Neuronal stem cell (in vitro differentiated cells): ENCODE measurements at places on chromosomes 6 and 20.
A peak's percentile ranks its signal among the peaks of the same experiment; 100 is the strongest.

DNA sequence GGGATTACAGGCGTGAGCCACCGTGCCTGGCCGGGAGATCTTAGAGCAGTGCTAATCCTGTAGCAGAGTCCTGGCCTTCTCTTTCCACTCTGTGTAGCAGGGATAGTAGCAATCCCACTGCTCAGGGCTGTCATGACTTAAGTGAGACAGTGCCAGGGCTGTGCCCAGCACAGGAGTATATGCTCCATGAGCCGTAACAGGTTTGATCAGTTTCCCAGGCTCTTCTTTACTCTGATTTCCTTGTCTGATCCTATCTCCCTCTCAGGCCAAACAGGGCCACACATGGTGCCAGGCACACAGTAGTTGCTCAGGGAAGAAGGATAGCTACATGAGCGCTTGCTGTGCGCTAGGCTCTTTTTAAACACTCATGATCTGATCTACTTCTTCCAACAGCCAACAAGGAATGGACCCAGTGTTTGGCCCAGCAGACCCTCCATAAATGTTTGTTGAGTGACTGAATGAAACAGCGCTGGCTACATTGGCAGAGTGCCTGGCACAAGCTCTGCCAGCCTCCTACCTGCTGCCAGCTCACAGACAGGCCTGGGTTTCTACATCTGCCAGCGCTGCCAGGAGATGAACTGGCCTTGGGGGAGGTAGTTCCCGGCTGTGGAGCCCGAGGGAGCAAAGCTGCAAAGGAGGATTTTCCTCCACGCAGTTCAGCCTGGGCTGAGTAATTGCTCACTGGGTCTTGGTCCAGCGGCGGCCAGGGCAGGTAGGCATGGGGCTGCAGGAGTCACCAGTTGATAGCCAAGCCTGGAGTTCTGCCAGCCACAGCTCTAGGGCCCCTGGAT, 36.9 kb downstream of the SNAI1 start:
- DNase-seq = no peak

GRCh38 chr6:170280689-170281045, 10.2 kb downstream of the DLL1 start:
- DNase-seq = no peak

GRCh38 chr6:37971266-37971665, 151.7 kb downstream of the ZFAND3 start:
- no peak for DNase-seq

GRCh38 chr6:105882828-105883227, 203.3 kb upstream of the PRDM1 start:
- no peak for DNase-seq

GRCh38 chr6:14440215-14440910, 322.8 kb downstream of the CD83 start:
- DNase-seq = no peak

DNA sequence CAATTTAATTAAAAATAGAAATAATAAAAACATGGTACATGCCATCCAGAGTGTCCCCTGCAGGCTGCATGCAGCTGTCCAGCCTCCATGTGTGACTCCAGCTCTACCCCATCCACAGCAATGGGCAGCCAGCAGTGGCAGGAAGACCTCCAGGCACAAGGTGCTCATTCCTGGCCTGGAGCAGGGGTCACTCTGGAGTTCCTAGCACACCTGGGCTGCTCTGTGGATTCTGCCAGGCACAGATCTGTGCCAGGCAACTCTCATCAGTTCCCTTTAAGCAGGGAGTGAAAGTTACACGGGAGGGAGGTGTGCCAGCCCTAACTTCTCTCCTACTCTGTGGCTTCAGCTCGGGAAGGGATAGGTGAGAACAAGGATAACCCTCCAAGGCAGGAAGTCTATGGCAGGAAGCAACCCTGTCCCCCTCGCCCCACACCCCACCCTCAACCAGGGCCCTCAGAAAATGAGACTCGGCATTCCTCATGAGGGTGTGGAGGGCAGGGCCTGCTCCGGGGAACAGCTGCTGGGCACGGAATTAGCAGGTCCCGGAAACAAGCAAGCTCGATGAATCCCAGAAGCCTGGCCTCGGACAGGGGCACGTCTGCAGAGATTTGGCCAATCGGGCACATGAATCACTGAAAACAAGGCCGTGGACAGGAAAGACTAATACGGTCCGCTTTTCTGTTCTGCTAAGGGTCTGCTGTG, 10.0 kb downstream of the JPH2 start:
- no peak for DNase-seq

DNA sequence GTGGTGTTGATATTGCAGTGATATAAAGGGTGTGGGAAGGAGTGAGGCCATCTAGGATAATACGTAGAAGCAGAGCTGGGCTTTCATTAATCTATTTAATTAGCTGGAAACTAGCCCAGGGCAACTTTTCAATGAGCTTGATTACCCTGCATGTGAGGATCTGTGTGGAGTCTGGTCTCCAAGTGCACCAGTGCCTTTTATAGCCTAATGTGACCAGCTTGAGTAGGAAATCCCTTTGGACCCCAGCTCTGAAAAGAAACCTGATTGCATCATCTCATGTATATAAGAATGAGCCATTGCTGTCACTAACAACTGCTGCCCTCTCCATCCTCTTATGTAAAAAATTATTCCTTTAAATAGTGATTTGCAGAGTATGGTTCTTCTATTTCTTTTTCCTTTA, 72.6 kb downstream of the CD109 start:
- no peak for DNase-seq

- DNase-seq = no peak
Observed at GRCh38 chr6:155183095-155183494, 80.7 kb upstream of the CLDN20 start.

DNA sequence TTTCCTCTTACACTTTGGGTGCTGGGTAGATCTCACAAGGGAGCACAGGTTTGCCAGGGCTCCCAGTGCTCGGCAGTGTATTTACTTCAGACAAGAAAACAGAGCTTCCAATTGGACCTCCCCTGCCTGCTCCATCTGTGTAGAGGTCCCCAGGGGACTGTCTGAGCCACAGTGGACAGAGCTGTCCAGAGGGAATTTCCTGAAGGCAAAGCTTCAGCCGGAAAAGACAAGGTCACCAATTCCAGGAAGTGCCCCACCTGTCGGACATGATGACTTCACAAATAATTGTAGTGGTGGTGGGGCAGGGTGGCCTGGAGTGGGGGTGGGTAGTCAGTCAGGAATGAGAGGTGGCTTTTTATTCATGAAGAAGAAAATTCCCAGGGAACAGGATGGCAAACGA, 18.6 kb downstream of the ADGRF5 start:
- no peak for DNase-seq

- no peak for DNase-seq
Observed at GRCh38 chr6:153476243-153476642, 345.2 kb upstream of the RGS17 start.

- DNase-seq = no peak
Observed at GRCh38 chr20:34995192-34995591, 39.5 kb downstream of the MYH7B start.

DNA sequence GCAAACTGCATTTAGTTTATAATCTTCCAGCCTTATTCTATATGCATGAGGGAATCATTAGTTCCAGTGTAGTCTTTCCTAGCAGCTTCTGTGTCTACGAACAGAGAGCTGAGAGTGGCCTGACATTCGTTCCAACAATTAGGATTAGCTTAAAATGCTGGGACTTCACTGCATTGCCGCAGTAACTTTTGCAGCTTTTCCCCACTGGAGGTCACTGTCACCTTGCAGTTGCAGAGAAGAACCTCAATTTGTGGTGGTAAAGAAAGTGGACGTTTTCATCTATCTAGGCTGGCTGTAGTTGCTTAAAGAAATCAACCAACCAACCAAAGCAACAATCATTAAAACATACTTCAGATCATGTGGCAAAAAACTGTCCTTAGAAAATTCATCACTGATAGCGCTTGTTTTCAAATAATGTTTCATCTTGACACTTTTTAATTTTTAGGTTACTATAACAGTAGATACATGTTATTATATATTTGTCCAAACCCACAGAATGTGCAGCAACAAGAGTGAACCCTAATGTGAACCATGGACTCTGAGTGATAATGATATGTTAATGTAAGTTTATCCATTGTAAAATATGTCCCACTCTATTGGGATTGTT, 12.2 kb downstream of the MYLK4 start:
- peak; percentile 54 for DNase-seq

DNA sequence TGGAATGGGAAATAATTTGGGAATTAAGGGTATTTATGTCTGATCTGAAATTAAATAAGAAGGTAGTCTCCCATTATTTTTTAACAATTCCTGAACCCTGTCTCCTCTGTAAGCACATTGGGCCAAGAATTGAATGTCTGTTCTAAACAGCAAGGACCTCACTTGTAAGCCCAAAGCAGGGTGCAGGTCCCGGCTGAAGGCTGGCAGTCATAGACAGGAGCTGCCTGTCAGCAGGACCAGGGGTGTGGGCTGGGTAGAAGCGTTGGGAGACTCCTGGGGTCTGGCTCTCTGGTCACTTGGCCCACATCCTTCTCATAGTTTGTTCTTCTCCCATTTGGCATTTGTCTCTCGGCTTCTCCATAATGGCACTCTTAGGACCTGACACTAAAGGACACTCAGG, 75.6 kb downstream of the SNX9 start:
- no peak for DNase-seq

DNA sequence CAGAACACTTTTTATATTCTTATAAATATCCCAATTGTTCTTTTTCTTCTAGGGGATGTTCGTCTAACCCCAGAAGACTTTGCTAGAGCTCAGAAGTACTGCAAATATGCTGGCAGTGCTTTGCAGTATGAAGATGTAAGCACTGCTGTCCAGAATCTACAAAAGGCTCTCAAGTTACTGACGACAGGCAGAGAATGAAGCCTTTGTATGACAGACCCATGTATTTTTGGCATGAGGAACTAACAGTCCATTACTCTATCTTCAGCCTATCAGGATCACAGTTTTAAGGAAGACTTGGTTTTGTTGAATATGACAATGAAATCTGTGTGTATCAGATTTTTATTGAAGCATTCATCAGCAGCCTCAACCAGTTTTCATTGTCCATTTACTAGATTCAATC, 71.4 kb downstream of the VTA1 start:
- no peak for DNase-seq

DNA sequence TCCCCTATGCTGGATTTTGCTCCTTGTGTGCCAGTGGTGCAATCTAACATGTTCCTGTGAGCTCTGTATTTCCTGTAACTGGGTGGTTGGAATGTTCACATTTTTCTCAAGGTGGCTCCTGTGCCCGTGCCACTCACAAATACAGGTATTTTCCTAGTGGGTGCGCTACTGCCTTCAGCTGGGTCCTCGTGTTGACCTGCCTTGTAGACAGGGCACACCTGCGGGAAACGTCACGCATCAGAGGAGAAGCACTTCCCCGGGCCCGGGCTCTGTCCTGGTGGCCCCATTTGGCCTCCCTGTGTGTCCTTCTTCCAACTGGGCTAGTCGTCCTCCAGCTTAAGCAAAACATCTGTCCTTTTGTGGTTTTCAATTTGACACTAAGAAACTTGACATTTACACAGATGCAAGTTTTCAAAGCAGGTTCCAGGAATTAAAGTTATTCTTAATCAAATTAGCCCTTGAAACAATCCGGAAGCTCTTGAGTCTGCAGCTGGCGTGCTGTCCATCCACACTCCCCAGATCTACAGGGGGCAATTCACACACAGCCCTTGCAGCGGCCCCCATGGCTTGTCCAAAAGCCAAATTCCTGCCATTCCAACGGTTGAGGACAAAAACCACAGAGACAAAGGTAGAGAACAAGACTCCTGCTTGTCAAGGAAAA, 275.1 kb downstream of the CDC5L start:
- peak; percentile 85 for DNase-seq

- no peak for DNase-seq
Observed at GRCh38 chr20:52252664-52253063, 61.1 kb upstream of the ZFP64 start.

GRCh38 chr6:25058941-25059340, 123.2 kb upstream of the RIPOR2 start:
- no peak for DNase-seq

DNA sequence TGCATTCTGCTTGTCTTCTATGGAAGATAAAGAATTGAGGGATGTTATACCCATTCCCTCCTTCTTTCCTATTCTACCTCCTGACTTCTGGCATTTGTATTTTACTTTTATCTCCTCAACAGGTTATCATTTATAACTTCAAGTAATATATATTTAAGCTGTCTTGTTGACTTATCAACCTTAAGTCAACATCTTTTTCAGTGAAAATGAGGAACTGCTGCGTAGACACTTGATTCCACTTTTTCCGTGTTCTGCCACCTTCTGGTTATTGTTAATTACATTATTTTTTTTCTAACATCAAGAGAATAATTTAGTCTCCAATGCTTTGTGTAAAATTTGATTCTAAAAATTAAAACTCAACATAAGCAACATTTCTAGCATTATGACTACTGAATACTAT, 107.5 kb downstream of the PRKN start:
- no peak for DNase-seq

- DNase-seq = no peak
Observed at GRCh38 chr6:68049562-68049961, 585.5 kb upstream of the ADGRB3 start.

DNA sequence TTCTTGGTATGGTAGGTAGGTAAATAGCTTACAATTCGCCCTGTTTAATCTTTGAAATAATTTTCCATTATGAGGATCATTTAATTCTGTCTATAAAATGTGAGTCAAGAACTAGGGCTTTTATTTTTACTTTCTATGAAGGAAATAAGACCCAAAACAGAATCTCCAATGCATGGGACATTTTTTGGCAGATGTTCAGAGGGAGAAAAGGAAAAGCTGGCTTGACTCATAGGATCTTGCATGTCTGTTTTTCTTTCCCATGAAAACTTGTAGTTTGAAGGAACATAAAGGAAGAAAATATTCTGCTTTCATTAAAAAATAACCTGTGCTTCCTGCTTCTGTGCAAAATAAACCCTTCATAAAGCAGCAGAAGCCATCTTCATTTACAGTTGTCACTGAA, 143.1 kb upstream of the INSM1 start:
- DNase-seq = no peak

- DNase-seq = peak; percentile 66
Observed at GRCh38 chr6:81752921-81753710, 635 bp upstream of the TENT5A start.

GRCh38 chr6:161437851-161438250, 164.0 kb upstream of the AGPAT4 start:
- DNase-seq = no peak

DNA sequence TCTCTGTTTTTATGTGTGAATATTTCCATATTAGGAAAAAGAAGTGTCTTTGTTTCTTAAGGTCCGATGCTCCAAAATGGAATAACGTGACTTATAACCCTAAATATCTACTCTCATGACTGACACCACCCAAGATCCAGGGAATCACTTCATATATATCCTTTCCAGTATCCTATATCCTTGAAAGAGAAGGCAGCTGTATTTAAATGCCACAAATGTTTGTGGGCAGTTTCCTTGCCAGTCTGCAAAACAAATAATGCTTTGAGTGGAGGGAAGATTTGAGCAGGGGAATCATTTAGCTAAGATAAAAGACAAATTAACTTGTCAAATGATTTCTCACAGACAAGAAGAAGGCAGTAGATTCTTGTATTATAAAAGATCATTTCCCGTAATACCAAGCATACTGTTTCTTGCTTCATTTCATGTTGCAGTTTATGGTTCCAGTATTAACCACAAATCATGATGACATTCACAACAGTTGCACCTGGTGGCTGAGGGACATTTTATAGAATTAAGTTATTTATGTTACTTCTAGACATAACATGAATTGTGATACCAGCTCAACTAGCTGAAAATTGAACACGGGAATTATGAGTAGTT, 30.0 kb upstream of the FABP7 start:
- no peak for DNase-seq
